T-helper 17 cell (primary cell): ENCODE measurements at places on chromosomes 2 and 18.

GRCh38 chr18:69330385-69331005 is 70.2 kb upstream of the DOK6 start:
- DNase-seq = no peak

DNA sequence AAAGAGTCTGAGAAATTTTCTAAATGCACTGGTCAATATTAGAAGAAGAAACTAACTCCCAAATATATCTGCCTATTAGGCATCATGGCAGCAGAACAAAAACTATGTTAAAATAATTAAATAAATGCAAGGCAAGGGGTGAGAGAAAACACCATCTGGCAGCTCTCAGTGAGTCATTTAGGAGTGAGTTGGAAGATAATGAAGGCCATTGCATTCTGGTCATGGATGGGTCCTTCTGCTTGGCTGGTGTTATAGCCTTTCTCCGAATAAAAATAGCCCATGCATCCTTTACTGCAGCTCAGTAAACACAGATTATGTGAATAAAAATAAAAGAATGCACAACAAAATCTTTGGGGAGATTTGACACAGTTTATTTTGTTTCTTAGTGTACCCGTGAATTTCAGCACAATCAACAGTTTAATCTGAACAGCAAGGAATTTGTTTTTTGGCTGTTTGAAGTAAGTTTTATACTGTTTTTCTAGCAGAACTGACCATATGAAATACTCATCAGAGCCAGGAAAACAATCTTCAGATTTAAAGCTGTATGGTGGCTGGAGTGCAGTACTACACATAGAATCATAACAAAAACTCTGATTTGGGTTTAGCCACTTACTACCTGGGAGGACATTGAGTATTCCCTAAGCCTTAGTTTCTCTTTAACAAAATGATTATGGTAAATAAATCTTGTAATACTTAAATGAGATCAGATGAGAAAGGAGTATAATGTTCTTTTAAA is 225.1 kb upstream of the ITGA4 start:
- DNase-seq = no peak

DNA sequence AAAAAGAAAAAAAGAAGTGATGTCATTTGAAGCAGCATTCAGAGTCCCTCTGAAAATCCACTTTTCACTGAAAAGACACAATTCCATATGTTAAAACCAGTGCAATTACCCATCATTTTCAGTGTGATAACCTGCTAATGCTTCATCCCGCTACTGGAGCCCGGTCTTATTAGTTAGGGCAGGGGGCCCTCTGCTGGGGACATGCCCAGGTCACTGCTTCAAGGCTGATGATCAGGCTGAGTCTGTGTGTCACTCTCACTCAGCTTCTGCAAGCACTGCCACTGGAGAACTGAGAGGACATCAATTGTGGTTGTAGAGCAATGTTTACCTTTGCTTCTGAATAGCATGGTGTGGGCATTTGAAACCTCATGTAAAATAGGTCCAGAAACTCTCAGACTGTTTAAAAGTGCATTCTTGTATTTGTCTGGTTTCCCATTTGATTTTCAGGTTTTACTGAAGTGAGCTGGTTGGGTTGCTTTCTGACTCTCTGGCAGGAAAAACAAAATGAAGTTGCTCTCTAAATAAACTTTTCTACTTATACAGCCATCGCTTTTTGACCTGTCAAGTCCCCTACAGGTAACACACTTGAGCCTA is 49.2 kb upstream of the NXPH2 start:
- DNase-seq = no peak

DNA sequence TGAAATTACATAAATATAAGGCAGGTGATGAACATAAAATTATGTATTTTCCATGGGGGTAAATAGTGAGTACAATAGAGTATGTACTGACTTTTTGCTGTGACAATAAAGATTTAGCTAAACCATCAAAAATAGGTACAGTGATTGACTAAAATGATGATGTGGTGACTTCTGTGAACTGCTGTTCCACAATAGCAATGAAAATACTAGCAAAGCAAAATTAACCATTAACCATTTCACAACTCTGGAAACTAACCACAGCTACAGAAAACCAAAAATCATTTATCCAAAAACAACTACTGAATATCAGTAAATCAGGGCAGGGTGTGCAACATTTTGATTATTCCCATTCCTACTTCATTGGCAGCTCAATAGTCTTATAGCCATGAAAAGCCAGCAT is 161.4 kb upstream of the GYPC start:
- DNase-seq = no peak

DNA sequence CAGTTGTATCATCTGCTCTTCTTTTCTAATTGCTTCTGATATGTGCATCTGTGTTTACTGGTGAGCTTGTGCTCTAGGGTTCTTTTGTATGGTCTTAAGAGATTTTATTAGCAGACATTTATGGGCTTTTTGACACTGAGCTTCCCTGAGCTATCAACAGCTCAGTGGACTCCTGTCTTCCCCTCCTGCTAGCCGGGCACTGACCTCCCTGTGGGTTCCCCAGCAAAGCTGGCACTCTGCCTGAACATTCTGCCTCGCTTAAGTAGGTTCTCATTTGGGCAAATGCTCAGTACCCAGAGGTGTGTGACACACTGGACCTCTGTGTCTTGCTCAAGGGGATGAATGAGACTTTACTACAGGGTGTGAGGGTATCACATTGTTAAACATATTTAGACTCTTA is 15.8 kb downstream of the TRAF3IP1 start:
- DNase-seq = no peak

GRCh38 chr2:195392446-195393336 is 264.3 kb upstream of the SLC39A10 start:
- DNase-seq = no peak

GRCh38 chr2:233690444-233690843 is 2.2 kb upstream of the UGT1A6 start:
- no peak for DNase-seq

DNA sequence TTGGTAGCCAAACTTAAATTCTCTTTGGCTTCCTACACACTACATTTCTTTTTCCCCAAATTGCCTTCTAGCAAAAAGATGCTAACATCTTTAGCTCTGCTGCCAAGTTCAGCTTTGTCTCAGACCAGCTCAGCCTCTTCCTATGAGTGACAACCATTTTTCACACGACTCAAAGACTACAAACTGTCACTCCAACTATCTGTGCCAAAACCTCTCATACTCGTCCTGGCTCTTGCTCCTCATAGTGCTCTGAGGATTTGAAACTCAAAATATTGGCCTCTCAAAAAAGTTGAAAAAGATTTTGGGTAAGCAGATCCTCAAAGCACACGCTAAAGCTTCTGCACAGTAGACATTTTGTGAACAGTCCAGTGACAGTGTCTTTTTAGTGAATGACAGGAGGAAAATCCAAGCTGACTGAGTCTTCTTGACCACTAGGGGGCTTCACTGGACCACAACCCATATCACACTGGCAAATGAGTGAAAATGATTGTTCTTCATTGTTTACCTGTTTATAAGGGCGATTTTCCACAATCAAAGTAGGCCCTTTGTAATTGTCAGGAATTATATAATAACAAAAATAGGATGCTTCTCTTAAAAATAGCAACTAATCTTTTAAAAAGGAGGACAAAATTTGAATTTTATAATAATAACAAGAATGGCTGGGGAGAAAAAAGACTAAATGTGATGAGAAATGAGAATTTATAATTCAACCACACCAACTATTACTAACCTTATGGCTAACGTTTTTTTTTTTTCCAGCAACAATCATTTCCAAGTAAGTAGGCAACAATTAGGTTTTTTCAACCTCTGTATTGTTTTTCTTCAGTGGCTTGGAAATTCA is 85.5 kb upstream of the PGAP1 start:
- no peak for DNase-seq

DNA sequence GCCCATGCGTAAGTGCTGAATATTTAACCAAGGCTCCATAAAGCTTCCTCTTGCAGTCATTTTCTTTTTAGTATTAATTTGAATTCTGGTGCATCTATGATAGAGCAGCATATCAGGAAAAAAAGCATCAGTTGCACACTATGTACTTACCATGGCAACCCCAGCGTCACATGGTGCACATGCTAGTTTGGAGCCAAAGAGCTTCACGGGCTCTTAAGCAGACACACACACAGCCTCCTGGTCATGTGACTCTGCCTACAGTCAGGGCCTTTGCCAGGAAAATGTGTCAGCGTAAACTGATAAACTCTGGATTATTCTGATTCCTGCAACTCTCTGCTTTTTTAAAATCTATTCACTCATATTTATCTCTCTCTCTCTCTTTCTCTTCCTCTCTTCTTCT is 30.2 kb downstream of the NYAP2 start:
- DNase-seq = no peak

GRCh38 chr2:234290671-234291070 is 206.2 kb downstream of the ARL4C start:
- DNase-seq = peak; percentile 71

GRCh38 chr2:203948733-203949132 is 12.2 kb downstream of the ICOS start:
- no peak for DNase-seq

GRCh38 chr2:219668316-219668715 is 40.9 kb downstream of the SLC4A3 start:
- DNase-seq = no peak

DNA sequence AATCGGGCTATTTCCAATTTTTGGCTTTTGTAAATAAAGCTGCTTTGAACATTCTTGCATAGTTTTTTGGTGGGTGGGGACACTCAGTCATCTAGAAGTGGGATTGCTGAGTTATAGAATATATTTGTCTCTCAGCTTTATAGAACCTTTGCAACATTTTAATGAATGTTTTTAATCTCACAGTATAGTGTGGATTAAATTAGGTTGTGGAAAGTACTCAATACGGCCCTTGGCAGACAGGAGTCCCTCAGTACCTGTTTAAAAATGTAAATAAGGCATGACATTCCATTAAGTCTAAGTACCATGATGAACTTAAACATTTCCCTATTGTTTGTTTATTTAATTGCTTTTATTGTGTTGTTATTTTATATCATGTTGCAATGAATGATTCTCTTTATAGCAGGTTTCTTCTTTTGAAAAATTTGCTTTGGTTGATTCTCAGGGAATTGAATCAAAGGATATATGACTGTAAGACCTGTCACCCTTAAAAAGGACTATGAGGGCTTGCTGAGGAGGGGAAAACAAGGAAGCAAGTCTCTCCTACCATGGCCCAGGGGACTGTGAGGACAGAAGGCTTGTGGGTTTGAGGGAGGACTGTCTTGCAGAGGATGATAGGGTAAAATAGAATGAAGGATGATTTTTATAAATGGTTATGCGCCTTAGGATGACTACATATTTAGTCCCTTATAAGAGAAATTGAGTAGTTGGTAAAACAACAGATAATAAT is 165.1 kb downstream of the RPIA start:
- DNase-seq = no peak

- DNase-seq = no peak
Observed at GRCh38 chr2:35410431-35411061, 945.0 kb upstream of the CRIM1 start.

DNA sequence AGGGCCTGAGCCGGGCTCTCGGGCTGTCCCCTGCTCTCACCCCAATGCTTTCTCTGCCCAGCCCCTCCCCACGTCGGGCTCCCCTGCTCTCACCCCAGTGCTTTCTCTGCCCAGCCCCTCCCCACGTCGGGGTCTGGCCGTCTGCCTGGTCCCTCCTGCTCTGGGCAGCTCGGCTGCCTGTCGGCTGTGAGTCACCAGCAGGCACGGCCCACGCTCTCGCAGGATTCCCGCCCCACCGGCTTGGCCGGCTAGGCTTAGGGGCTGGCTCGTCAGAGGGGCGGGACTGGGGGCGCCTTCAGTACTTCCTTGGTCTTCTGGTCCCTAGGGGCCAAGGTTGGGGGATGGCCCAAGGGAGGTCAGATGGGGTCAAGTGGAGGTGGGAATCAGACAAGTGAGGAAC is 3.3 kb downstream of the BOK start:
- no peak for DNase-seq

GRCh38 chr2:216369821-216370220 is 2.5 kb downstream of the MARCHF4 start:
- DNase-seq = no peak

GRCh38 chr2:150167711-150168110 is 319.8 kb downstream of the RND3 start:
- no peak for DNase-seq

DNA sequence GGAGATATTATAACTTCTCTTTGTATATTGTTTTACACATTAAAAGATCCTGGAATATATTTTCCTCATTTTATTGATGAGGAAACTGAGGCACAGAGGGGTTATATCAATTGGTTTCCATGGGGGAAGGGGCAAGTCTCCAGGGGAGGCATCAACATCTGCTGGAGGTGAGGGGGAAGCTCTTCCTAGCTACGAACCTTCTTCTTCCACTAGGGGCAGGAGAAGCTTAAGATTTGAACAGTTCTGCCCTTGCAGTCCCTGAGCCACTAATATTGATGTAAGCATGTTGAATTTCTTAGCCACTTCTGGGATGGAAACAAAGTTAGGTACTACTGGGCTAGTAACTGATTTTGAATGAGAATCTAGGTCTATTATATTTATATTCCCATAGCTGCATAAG is 140.1 kb upstream of the AQP4 start:
- DNase-seq = no peak

GRCh38 chr18:7633171-7633570 is 66.1 kb downstream of the PTPRM start:
- DNase-seq = no peak
